ENCODE measurements at places on chromosomes 2 and 18.

GRCh38 chr2:82780050-82780449, 1679.0 kb downstream of the SUCLG1 start:
- DNase-seq = no peak

- no peak for DNase-seq
Measured at GRCh38 chr2:143786026-143786765, 657.0 kb downstream of the ARHGAP15 start.

DNA sequence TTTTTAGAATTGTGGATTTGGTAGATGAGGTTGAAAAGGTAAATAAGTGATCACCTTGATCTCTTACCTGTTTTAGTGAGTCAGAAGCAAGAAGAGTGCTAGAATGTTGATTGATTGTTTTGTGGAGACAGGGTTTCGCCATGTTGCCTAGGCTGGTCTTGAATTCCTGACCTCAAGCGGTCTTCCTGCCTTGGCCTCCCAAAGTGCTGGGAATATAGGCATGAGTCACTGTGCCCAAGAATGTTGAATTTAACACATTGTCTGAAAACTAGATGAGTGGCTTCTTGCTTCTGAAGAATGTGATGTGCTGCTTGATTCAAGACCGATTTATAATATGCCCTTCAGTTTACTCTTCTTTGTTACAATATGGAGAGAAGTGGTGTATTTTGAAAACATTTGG, 121.3 kb downstream of the FMNL2 start:
- no peak for DNase-seq

DNA sequence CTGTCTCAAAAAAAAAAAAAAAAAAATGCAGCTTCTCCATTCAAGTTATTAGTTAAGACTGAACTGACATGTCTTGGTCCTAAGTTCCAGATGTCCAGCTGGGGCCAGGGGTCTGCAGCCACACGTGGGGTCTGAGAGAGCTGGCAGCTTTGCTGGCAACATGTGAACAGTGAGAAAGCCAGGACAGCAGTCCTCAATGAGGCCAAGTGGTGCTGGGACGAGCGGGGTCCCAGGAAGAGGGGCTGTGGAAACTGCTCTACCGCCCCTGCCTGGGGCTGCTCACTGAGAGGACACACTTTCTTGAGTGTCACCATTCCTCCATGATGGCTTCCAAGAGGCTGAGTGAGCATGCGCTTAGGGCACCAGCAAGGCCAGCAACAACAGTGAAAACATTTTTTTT, 100.7 kb upstream of the TAF1B start:
- DNase-seq = no peak

- DNase-seq = no peak
Measured at GRCh38 chr2:171334946-171335345, 98.8 kb downstream of the METTL8 start.

- no peak for DNase-seq
Measured at GRCh38 chr2:160006475-160006874, 55.9 kb downstream of the PLA2R1 start.

- no peak for DNase-seq
Measured at GRCh38 chr2:46943881-46944798, 28.5 kb upstream of the MCFD2 start.

- no peak for DNase-seq
Measured at GRCh38 chr18:24633121-24633520, 172.7 kb downstream of the HRH4 start.

DNA sequence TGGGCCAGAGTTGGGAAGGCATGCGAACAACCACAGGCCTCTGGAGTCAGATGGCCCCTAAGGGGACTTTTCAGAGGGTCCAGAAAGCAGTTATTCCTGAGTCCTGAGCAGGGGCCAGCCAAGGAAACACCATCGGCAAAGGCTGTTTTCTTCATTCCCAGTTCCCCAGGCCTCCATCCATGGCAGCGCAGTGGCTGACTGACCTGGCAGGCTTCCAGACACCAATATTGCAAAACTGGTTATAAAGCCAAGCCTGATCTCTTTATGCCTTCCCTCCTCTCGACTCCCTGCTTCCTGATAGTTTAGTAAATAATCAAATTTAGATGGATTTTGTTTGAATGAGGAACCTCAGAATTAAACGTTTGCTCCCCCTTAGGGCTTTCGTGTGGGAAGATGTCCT, 133.4 kb upstream of the ITGA6 start:
- no peak for DNase-seq

- no peak for DNase-seq
Measured at GRCh38 chr2:232013701-232014353, 52.3 kb downstream of the DIS3L2 start.

GRCh38 chr2:213150315-213151097, 906 bp downstream of the IKZF2 start:
- peak; percentile 13 for DNase-seq

- DNase-seq = no peak
Measured at GRCh38 chr2:8478471-8478793, 203.4 kb upstream of the ID2 start.

GRCh38 chr2:231615058-231615671, 22.5 kb downstream of the TEX44 start:
- no peak for DNase-seq

DNA sequence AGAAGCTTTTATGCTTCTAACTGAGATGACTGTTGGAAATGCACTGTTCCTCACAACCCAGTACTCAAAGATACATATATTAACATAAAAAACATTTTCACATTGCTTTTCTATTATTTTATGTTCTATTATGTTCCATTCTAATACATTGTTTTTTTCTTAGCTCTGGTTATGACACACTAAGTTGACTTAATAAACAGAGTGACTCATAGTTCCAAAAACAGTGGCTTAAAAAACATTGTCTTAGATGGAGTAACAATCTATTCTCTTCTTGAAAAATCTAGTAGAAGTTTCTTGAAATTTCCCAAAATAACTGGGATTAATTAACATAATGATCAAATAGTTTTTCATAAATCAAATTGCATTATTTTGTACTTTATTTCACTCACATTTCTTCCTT, 328.2 kb upstream of the LRATD1 start:
- DNase-seq = no peak

- no peak for DNase-seq
Measured at GRCh38 chr2:197216361-197216979, 94.1 kb downstream of the ANKRD44 start.

- no peak for DNase-seq
Measured at GRCh38 chr2:152466041-152466440, 131.1 kb downstream of the FMNL2 start.

DNA sequence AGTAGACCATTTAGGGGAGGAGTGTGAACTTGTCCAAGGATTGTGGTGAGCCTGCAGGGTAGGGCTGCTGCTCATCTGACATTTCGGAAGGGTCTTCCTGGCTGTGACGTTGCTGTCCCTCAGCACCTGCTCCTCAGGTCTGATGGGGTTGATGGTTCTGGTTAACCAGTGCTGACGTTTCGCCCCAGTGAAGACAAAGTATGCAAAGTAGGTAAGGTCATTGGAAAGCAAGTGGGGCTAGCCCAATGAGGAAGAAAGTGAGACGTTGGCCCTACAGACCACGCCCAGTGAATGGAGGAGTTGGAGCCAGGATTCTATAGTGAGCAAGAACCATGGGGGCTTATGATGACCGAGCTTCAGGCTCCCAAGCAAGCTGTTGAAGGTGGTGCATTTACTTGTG, 33.4 kb upstream of the ZNF396 start:
- DNase-seq = no peak

DNA sequence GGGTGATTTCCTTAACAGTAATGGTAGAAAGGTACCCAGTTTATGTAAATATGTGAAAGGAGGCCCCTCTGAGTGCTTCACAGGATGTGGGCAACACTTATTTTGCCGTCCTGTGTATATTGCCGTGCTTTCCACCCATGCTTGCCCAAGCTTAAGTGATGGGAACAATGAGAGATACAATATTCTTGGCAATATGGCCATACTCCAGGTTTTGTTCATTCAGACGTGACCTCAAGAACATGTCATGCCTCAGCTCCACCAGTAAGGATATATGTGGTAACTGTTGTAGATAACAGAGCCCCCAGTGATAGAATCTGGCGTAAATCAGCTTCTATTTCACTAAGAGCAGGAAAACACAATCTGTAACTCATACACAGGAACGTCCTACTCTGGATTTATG, 318.7 kb downstream of the PTPRM start:
- no peak for DNase-seq

DNA sequence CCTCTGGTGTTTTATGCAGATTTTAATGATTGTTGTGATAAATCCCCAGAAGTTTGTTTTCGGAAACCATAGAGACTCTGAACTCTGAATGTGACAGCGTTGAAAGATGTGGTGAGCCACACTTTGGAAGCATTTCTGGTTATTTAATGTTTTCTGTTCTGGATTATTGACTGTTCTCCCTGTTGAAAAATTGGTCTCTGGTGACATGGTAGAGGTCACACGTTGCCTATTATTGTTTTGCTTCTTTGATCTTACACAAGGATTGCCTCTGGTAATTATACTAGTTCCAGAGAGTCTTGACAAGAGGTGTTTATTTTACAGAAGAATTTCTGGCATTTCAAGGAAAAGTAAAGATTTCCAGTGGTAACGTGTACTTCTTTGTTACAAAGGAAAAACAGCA, 127.1 kb downstream of the GREB1L start:
- DNase-seq = no peak

DNA sequence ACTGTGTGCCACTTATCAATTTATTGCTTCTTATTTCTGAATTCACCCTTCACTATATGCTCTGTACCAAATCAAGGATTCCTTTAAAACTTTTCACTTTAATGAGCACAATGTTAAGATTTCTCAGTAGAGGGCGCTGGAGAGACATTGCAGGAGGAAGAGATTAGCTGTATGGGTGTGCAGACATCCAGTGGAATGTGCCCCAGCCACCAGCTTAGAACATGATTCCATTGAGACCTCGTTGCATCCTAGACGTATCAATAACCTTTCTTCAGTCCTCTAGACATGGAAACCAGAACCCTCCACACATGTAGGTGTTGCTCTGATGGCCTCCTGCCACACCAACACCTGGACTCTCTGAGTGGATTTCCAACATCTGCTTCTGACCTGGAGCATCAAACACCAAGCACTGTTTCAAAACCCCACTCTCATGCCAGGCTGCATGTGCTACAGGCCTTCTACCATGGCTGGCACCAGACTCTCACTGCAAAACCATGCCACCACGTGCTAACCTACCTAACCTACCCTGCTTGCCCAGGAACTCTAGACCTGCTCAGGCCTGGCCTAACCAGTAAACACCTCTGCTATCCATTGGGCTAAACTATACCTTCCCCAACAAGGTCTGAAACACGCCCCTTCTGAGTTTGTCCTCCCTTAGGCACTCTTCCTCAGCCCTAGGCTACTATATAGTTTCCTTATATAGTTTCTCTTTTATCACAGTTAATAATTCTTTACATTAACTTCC, 633.2 kb upstream of the PKDCC start:
- no peak for DNase-seq

DNA sequence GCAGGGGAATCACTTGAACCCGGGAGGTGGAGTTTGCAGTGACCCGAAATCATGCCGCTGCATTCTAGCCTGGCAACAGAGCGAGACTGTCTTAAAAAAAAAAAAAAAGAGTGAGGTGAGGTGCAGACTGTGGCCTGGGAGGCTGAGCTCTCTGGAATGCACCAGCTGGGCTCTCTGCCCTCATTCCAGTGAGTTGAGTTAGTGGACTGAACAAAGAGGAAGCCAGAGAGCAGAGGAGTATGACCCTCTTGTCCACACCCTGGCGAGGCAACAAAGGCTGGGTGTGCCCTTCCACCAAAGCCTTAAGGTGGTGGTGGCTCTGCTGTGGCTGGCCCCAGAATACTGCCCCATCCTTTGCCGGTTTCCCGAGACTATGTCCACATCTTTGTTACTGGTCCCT, 71.3 kb upstream of the ACKR3 start:
- no peak for DNase-seq

DNA sequence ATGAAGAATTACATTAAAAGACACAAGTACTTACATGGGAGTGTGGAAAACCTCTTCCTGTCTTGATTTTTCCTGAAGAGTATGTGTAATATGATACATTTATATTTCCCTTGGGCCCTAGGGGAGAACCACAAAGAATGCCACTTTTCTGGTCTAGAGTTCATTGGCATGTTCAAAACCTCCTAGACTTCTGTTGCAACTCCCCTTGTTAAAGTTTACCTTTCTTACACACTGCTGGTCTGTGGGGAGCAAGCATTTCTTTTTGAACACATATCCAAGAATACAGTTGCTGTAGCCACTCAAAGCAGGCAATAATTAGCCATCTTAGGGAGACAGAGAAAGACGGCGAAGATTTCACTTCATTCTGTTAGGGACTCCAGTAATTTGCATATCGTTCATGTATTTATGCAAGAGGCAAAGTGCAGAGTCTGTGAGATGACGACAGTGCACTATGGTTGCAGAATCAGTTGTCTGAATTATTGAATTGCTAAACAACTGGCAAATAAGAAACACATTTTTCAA, 103.5 kb downstream of the NOL4 start:
- DNase-seq = no peak

- no peak for DNase-seq
Measured at GRCh38 chr2:27082773-27083409, 3.7 kb upstream of the KHK start.

DNA sequence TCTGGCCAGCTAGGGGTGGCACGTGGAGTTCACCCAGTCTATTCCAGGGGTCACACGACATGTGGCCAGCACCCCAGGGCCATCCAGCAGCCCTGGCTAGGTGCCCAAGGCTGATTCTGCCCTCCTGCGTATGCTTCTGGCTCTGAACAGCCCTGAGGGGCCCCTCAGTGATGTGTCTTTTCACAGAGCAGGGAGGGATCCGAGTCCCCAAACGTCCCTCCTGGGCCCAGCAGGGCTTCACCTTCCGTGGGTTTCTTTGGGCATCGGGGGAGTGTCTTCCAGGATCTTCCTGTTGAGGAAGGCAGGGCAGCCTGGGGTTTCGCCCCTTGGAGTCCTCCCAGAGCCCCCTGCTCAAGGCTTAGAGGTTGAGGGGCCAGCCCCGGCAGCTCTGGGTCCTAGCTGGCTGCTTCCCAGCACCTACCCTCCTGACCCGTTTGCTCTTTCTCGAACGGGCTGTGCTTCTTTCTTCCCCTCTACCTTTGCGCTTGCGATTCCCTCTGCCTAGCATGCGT, 165.9 kb downstream of the DYSF start:
- no peak for DNase-seq

GRCh38 chr18:11902522-11903292, 5.4 kb downstream of the MPPE1 start:
- DNase-seq = no peak

DNA sequence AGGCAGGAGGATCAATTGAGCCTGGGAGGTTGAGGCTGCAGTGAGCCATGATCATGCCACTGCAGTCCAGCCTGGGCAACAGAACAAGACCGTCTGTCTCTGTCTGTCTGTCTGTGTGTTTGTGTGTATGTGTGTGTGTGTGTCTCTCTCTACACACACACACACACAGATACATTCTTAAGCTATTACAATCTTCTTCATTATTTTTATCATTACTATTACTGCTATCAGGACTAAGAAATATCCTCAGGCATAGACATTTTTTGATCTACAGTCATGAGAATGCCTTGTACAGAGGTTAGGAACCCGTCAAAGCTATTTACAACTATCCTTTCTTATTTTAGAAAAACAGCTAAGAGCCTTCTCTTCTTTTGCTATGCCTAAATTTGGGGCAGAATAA, 207.4 kb downstream of the NEDD4L start:
- DNase-seq = no peak

GRCh38 chr2:42194428-42194827, 25.3 kb downstream of the EML4 start:
- DNase-seq = no peak

GRCh38 chr2:11154016-11154922, 998 bp upstream of the SLC66A3 start:
- DNase-seq = no peak
